ENCODE measurements at places on chromosomes 13 and 19.

DNA sequence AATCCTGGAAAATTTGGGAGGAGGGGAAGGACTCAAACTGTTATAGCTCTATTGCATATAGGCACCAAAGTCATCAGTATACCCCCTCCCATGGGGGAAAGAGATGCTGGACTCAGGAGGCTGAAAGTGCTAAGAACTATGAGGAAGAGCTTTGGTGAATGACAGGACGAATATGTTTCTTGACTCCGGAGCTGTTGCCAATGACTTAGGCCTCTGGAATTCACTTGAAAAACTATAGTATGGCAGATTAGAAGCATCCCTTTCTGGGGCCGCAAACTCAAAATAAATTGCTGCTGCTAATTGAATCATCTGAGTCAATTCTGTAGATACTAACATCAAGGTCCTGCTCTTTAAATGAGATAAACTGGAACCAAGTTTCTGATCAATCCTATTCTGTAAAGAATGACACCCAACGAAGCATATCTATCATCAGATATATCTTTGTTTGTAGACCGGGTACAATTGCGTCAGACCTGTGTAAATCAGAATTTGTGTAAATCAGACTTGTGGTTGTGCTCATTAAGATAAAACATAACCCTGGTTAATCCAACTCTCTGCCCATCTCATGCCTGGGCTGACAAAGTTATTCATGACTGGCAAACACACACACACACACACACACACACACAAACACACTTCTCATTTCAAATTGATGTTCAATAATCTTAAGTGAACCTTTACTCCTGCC is 1793.8 kb upstream of the PCDH20 start:
- DNase-seq, result no peak

DNA sequence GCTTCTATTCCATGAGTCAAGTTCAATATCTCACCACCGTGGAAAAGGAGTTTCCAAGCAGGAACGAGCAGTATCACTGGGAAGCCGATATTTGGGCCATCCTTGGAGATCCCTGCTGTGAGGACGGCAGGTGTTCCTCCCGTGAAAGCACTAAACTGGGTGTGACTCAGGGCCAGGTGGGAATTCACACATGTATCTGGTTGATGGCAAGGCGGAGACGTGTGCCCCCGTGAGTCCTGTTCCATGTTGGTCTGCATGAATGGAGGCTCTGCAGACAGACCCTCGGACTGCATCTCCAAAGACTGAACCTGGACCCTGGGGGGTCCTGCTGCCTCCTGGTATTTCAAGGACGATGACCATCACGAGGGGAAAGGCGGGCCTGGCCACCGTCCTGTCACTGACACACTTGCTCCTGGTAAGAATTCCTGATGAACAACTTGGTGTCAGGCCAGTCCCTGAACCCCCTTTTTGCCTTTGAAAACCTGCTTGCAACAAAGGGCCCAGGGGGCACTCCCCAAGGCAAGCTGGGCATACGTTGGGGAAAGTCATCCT is 22.8 kb upstream of the GAS6 start:
- no peak for DNase-seq

- no peak for DNase-seq
Observed at GRCh38 chr13:94481941-94482340, 2.5 kb upstream of the DCT start.

DNA sequence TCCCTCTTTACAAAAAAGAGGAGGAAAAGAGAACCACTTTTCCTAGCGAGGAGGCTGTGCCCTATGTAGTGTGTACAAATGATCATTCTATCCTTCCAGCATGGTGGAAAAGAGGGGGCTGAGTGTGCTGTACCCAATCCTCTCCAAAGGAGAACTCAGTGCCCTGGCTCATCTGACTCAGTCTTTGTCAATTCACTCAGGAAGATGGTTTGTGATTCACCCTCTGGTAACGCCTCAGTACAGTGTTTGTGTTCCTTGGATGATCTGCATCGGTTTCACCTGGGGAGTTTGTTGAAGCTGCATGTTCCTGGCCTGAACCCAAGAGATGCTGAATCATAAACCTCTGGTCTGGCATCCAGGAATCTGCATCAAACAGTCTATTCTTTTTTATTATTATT is 18.3 kb upstream of the ENOX1 start:
- no peak for DNase-seq

GRCh38 chr13:48249018-48249417 is 16.0 kb downstream of the ITM2B start:
- no peak for DNase-seq

DNA sequence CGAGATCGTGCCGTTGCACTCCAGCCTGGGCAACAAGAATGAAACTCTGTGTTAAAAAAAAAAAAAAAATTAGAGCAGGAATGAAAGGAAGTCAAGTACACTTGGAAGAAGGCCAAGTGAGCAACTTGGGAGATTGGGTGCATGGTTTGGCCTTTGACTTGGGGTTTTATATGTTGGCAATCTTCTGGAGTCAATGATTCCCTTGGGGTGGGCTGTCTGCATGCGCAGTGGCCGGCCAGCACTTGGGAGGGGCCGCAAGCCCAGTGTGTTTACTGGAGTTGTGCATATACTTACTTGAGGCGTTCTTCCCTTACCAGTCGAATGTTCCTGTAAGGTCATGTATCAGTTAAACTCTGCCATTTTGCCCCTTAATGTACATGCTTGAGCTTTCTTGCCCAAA is 103.9 kb downstream of the FAM216B start:
- no peak for DNase-seq

- no peak for DNase-seq
Observed at GRCh38 chr19:2573916-2574315, 98.0 kb downstream of the GADD45B start.

- peak; percentile 15 for DNase-seq
Observed at GRCh38 chr19:6890401-6890913, 3.1 kb downstream of the ADGRE1 start.

DNA sequence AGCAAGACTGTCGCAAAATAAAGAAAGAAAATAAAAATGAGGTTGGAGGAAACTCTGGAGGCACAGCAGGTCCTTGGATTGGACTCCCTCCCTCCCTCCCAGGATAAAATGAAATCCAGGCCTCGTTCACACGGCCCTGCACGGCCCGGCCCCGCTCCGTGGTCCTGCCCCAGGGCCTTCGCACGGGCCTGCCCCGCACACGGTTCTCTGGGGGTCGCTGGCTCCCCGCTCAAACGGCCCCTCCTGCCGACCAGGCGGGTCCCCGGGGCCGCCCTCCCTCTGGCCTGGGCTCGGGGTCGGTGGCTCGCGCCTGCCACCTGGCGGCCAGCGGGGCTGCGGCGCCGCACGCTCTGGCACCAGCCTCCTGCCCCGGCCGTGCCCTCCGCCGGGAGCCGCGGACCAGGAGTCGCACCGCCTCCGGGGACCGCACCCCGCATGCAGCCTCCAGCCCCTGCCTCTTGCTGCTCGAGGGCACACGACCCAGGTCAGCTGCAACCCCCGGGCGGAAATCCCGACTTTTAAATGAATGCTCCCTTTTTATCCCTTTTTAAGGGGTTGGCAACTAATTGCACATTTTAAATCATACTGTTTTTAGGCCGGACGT is 1.5 kb upstream of the WDR18 start:
- DNase-seq, result peak; percentile 71

DNA sequence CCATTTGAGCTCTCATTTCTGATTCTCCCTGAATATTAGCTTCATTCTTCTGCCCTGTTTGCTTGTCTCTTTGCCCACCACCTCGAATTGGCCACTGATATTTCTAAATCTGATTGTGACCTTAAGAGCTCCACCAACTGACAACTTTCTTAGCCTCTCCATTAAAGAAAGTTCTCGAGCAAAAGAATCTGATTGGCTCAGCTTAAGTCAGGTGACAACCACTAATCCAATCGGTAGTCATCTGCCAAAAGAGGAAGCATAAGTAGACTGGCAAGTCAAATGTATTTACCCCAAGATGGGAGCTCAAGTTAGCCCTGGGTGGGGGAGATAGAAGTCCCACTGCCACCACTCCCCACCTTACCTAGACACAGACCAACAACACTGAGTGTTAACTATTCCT is 41.5 kb downstream of the NOTCH3 start:
- DNase-seq, result no peak

DNA sequence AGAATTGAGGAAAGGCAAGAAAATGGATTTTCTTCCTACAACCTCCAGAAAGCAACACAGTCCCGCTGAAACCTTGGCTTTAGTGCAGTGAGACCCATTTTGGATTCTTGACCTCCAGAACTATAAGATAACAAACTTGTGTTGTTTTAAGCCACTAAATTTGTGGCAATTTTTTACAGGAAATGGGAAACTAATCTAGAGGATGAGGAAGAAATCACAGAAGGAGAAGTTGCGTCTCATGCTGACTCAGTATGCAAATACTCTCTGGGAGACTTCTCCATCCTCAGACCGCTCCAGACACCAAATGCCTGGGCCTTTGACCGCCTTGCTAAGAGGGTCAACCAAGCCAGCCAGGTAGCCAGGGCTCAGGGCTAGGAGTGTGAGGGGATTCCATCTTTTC is 13.1 kb upstream of the CEACAM16 start:
- no peak for DNase-seq

DNA sequence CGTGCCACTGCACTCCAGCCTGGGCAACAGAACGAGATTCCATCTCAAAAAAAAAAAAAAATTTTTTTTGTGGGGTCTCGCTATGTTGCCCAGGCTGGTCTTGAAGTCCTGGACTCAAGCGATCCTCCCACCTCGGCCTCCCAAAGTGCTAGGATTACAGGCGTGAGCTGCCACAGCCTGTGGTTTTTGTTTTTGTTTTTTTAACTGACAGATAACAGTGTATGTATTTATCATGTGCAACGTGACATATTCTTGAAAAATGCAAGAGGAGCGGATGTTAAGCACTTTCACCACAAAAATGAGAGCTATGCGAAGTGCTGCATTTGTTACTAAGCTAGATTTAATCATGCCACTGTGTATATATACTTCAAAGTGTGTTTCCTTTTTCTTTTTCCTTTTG is 49.0 kb downstream of the ARHGEF18 start:
- DNase-seq, result no peak

DNA sequence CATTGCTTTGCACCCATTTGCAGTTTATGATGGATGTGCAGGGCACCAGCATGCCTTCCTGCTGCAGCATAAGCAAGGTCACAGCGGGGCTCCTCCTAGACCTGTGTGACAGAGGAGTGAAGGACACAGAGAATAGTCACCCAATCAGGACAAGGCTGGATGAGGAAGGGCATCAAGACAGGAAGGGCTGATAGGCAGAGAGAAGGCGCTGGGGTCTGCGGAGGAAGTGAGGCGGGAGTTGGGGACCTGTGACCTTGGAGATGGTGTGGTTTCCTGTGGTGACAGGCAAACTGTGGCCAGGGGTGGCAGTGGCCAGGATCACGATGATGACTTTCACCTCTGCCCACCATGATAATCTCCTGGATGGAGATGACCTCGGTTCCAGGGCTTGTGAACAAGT is 16.4 kb upstream of the KCTD15 start:
- no peak for DNase-seq

DNA sequence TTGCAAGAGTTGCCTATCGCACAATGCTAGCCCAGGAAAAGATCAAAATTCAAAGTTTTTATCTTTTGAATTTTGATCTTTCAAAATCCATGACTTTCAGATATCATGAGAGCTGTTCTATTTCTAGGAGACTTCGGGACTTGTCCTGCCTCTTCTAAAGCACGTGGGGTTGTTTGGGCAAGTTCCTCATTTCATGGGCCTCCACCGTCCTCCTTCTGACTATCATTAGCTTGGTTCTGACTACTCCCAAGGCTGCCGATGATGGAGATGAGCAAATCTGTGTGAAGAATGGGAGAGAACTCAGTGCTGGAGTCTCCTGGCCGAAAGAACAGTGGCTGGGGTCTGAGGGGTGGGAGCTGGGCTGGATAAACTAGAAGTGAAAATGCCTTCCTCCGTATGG is 86.5 kb downstream of the COL4A1 start:
- DNase-seq, result no peak

DNA sequence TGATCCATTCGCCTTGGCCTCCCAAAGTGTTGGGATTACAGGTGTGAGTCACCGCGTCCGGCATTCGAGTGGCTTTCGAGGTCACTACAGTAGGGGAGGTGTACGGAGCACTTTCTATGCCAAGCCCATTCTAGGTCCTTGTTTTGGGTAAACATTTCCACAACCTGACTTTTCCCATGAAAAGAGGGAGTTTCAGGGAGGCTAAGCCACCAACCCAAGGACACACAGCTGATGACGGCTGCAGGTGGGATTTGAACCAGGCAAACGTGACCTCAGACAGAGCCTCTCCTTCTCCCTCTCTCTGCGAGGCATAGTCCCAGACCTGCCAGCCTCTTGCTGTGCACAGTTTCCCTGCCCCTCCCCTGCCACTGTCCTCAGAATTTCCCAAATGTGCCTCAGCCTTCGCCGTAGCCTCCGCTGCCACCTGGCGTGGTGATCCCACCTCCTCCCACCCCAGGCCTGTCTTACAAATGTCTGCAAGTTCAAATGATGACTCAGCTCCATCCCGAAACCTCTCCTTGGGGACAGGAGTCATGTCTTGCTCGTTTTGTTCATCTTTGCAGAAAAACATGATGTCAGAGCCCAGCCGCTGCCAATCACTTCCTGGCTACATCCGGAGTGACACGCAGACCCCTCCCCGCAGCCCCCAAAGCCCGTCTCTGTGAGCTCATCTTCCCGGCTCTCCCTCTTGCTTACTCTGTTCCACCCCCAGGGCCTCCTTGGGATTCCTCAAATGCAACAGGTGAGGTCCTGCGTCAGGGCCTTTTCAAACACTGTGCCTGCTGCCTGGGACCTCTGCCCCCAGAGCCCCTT is 6.6 kb upstream of the GADD45B start:
- DNase-seq, result no peak

DNA sequence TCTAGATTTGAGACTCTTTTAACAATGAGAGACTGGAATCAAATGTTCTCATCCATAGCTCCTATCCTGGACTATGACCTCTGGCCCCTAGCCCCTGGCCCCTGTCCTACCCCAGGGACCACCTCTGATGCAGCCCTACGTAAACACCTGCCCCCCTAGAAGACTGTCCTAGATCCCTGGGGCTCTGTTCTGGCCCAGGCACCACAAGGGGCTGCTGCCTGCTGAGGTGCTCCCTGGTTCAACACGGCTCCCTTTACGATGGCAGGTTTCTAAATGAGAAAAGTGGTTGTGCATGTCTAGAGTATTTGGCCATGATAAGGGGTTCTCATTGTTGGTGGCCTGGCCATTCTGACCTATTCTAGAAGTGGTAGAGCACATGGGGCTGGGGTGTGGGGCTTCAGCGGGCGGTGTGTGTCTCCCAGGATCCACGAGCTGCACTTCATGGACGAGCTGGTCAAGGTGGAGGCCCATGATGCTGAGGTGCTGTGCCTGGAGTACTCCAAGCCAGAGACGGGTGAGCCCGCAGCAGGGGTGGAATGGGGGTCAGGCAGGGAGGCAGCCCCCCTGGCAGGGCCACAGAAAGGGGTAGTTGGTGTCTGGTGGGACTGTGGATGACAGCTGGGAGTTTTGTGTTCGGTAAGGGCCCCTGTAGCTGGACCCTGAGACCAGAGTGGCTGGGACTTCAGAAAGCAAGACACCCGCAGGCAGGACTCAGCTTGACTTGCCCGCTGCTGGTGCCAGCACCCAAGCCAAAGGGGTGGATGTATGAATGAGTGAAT is 26.5 kb upstream of the OVOL3 start:
- no peak for DNase-seq

DNA sequence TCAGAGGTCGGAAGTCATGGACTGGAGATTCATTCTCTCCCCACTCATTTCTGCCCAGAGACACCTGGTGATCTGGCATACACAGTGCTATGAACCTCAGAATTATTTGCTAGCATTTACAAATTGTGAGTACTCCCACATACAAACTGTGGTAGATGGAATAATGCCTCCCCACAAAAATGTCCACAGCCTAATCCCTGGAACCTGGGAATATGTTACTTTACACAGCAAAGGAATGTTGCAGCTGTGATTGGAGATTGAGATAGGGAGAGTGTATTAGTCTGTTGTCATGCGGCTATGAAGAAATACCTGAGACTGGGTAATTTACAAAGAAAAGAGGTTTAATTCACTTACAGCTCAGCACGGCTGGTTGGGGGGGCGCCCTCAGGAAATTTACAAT is 3.1 kb upstream of the UQCRFS1 start:
- no peak for DNase-seq

All from activated gamma-delta T cell treated with Interleukin-2 at 50 U/mL for 16 hours (primary cell).